ENCODE measurements at places on chromosomes 5 and 9. TPM values are rescaled to one million over a fixed set of nuclear protein-coding genes. Genes with fewer than 3 reads are reported as not detected.

Gene UBE2QL1
- 0.62 TPM for total RNA-seq

Gene IL13
- total RNA-seq, result not detected

Gene C9orf40
- 19.0 TPM for total RNA-seq

Gene FBXL7
- total RNA-seq, result 14.0 TPM

Gene CD274
- not detected for total RNA-seq

Gene TRAF1
- 4.5 TPM for total RNA-seq

Gene ANXA2R
- total RNA-seq, result 0.17 TPM

Gene IFNB1
- total RNA-seq, result not detected

Gene FGD3
- total RNA-seq, result 0.68 TPM

DNA sequence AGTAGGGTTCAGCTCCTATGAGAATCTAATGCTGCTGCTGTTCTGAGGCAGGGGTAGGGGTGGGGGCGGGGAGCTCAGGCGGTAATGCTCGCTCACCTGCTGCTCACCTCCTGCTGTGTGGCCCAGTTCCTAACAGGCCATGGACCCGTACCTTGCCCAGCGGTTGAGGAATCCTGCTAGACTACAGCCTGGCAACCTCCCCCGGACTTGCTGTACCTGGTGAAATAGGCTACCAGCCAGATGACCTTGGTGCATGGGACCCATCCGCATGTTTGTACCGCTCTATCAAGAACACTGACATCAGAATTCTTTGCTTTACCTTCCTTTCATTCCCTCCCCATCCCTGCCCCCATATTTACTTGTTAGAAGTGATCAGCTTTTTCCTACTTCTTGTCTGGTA lies 15.3 kb downstream of the IL31RA start:
- H3K4me3 ChIP-seq, result no peak overlapping the region
- H3K27ac ChIP-seq, result no peak overlapping the region
- DNase-seq, result no peak
- no peaks in the 10 kb centered on the region for H3K27me3 ChIP-seq

- H3K4me1 ChIP-seq, result no peaks in the 10 kb centered on the region
- H3K4me3 ChIP-seq, result no peak overlapping the region
- H3K27ac ChIP-seq, result no peak overlapping the region
Measured at GRCh38 chr9:105281926-105282325, 37.5 kb downstream of the SLC44A1 start.

GRCh38 chr9:8890695-8891094 lies 1091.1 kb upstream of the DMAC1 start:
- H3K4me1 ChIP-seq, result peaks cover 15% of the 10 kb centered on the region
- no peak overlapping the region for H3K27ac ChIP-seq
- no peak for DNase-seq

GRCh38 chr9:124345751-124346281 lies 69.4 kb downstream of the PSMB7 start:
- H3K4me3 ChIP-seq, result no peak overlapping the region
- no peaks in the 10 kb centered on the region for H3K27me3 ChIP-seq
- no peak overlapping the region for H3K27ac ChIP-seq
- no peaks in the 10 kb centered on the region for H3K36me3 ChIP-seq

DNA sequence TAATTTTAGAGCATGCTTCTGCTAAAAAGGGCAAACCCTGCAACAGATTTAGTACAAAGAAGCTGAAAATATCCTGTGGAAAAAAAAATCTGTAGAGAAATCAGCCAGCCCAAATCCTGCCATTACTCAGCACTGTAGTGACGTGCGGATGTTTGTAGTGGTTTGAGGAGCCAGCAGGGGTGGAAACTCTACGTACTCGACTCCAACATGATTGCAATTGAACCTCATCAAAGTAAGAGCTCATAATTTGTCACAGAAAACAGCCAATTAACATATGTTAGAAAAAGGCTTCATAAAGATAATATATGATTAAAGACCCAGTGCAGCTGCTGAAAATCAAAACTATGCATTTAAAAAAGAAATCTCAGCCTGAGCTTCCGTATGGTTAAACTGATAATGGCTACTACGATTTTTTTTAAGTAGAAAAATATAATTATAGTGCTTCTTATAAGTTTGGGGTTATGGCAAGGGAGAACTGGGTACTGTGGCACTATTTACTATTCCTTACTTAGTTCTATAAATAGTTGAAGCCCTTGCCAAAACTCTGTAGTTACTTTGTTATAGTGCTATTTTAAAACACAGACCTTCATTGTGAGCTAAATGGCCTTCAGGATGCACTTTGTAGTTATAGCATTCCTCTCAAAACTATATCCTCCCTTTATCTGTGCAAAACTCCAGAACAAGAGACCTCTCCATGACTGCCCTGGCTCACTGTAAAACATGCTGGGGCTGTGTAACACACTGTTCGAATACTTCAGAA lies 49.4 kb downstream of the MEF2C start:
- no peaks in the 10 kb centered on the region for H3K36me3 ChIP-seq
- H3K4me3 ChIP-seq, result no peak overlapping the region
- DNase-seq, result no peak
- no peak overlapping the region for H3K27ac ChIP-seq
- no peaks in the 10 kb centered on the region for H3K27me3 ChIP-seq

DNA sequence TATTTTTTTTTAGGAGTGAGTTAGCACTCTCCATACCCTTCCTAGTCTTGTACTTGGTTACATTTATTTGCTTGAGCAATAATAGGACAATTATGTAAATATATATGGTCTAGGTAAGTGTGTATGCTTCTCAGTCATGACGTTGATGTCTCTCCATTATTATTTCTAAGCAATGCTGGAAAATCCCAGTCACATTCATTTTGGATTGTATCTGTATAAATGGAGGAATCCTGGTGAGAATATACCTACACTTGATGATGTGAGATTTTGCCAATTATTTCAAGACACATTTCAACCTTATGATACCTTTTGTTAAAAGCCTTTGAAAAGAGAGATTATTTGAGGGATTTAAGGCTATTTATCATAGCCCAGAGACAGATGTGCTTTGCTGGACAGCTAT lies 2244.5 kb upstream of the WWC1 start:
- no peaks in the 10 kb centered on the region for H3K4me1 ChIP-seq
- no peak for DNase-seq
- no peak overlapping the region for H3K27ac ChIP-seq
- no peak overlapping the region for H3K4me3 ChIP-seq
- no peaks in the 10 kb centered on the region for H3K36me3 ChIP-seq
- H3K27me3 ChIP-seq, result no peaks in the 10 kb centered on the region

GRCh38 chr9:100206899-100207298 lies 107.9 kb downstream of the INVS start:
- no peaks in the 10 kb centered on the region for H3K27me3 ChIP-seq
- DNase-seq, result no peak
- no peak overlapping the region for H3K27ac ChIP-seq
- no peak overlapping the region for H3K4me3 ChIP-seq
- H3K4me1 ChIP-seq, result no peaks in the 10 kb centered on the region

DNA sequence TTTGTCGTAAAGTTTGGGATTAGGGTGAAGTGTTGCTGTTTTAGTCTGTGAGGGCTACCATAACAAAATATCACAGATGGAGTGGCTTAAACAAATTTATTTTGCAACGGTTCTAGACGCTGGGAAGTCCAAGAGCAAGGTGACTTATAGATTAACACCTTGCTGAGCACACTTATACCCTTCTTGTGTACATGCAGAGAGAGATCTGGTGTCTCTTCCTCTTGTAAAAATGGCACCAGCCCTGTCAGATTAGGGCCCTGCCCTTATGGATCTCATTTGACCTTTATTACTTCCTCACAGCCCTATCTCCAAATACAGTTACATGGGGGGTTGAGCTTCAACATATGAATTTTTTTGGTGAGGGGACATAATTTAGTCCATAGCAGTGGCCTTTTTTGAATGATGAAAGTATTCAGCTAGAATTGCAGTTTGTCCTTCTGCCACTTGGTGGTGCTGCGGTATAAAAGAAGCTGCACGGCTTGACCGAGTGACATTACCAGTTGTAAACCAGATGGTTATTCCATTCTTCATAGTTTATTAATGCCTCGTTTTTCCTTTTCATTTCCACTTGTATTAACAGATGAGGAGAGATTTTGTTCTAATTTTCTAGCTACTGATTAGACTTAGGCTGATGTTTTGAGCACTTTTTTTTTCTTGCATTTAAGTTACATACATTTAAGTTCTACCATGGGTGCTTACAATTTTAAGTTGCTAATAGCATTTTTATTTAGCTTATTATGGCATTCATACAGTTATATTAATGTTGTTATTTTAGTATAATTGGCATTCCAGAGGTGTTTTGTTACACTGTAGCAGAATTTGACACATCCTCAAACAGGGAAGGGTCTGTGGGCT lies 19.4 kb downstream of the DCP2 start:
- H3K36me3 ChIP-seq, result peaks cover 9% of the 10 kb centered on the region
- DNase-seq, result peak; percentile 69
- no peaks in the 10 kb centered on the region for H3K27me3 ChIP-seq

DNA sequence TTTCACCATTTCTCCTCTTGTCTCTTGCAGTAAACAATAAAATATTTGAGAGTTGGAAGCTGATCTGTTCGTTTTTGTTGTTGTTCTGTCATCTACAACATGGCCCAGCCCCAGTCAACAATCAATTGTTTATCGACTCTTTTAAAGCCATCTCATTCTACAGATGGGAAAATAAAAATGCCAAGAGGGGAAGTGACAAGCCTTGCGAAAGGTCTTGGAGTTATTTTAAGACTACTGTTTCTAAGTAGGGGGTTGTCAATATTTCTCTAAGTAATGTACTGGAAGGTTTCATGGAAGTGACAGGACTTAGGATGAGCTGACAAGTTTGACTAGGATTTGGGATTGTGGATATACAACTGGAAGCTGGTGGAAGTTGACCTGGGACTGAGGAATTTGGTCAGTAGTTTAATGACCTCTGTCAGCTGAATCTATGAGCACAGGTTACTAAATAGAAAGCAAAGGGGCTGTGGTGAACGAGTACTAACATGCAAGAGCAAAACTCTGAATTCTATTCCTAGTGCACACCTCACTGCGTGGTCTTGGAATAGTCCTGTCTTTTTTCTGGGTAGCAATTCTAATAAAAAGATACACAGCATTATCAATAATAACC lies 57.5 kb upstream of the ADRB2 start:
- H3K4me3 ChIP-seq, result no peak overlapping the region
- no peak overlapping the region for H3K27ac ChIP-seq
- H3K27me3 ChIP-seq, result no peaks in the 10 kb centered on the region
- H3K4me1 ChIP-seq, result no peaks in the 10 kb centered on the region
- no peak for DNase-seq

GRCh38 chr5:176528761-176529115 lies 8.5 kb downstream of the RNF44 start:
- no peaks in the 10 kb centered on the region for H3K36me3 ChIP-seq
- no peak overlapping the region for H3K27ac ChIP-seq
- H3K27me3 ChIP-seq, result no peaks in the 10 kb centered on the region

- peaks cover 15% of the 10 kb centered on the region for H3K4me1 ChIP-seq
- no peak overlapping the region for H3K27ac ChIP-seq
- H3K27me3 ChIP-seq, result no peaks in the 10 kb centered on the region
- H3K4me3 ChIP-seq, result no peak overlapping the region
- no peak for DNase-seq
Measured at GRCh38 chr9:120846906-120847305, 4.2 kb upstream of the PSMD5 start.

GRCh38 chr9:108787690-108788048 lies 68.1 kb downstream of the ACTL7B start:
- no peaks in the 10 kb centered on the region for H3K36me3 ChIP-seq
- DNase-seq, result peak; percentile 13
- H3K27ac ChIP-seq, result peak overlapping the region; percentile 48
- H3K4me3 ChIP-seq, result peak overlapping the region; percentile 23

DNA sequence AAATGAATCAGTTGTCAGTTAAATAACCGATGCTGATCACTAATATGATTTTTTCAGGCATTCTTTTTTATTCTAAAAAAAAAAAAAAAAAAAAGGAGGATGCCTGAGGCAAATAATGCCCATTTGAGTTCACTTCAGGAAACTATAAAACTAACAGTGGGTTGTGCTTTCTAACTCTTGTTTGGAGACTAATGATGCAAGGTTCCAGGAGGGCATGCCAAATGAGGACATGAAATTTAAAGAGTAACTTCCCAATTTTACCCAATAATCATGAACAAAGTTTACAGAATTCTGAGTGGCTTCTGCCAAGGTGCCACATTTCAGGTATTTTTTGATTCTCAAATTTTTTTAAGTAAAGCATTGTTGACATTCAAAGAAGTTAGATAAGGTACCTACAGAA lies 41.0 kb downstream of the CEP120 start:
- H3K4me1 ChIP-seq, result no peaks in the 10 kb centered on the region
- no peak for DNase-seq
- no peak overlapping the region for H3K4me3 ChIP-seq
- no peaks in the 10 kb centered on the region for H3K27me3 ChIP-seq

DNA sequence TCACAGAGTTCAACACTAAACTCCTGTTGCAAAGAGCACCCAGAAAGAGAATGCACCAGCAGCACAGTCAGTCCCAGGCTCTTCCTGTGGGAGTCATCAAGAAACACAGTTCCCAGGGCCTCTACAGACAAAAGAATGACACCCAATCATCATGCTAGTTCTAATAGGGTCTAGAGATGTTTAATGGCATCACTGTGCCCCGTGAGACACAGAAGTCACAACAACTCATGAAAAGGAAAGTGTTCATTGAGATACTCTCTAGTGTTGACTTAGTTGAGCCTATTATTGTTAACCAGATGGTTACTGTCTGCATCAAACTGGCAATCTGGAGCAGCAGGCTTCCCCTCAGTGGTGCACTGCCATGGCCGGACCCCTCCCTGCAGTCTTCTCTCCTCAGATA lies 1.6 kb downstream of the KLHL3 start:
- H3K4me3 ChIP-seq, result peak overlapping the region; percentile 74
- peaks cover 24% of the 10 kb centered on the region for H3K4me1 ChIP-seq
- H3K36me3 ChIP-seq, result no peaks in the 10 kb centered on the region

DNA sequence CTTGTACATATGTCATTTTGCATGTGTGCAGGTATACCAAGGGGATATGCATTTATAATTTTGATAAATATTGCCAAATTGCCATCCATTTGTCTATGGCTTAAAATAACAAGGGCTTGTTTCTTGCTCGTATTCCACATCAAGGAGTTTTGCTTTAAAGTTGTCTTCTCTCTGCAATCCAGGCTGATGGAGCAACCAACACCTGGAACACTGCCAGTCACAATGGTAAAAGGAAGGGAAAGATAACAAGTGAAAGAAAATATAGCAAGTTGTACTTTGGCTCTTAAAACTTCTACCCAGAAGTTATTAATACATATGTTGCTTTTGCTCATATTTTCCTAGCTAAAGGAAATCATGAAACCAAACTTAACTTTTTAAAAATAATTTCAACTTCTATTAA lies 156.9 kb downstream of the UNC13B start:
- H3K27ac ChIP-seq, result no peak overlapping the region
- no peak overlapping the region for H3K4me3 ChIP-seq
- no peak for DNase-seq
- H3K4me1 ChIP-seq, result no peaks in the 10 kb centered on the region

DNA sequence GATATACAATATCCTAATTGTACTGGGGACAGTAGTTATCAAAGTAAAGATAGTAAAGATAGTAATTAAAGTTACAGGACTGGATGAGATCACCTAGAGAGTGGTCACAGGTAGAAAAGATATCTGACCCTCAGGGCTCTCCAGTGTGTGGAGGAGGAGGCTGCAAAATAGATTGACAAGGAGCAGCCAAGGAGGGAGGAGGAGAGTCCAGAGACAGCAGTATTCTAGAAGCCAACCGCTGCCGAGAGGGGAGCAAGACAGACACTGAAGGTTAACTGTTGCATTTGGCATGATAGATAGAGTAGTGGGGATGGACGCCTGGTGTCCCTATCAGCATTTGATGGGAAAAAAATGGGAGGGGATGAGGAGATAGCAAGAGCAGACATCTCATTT lies 17.0 kb upstream of the F2RL1 start:
- no peak overlapping the region for H3K4me3 ChIP-seq
- DNase-seq, result no peak
- H3K36me3 ChIP-seq, result no peaks in the 10 kb centered on the region
- no peaks in the 10 kb centered on the region for H3K27me3 ChIP-seq
- H3K27ac ChIP-seq, result no peak overlapping the region

All from neural progenitor cell (in vitro differentiated cells).